ENCODE measurements at places on chromosomes 2 and 18.

DNA sequence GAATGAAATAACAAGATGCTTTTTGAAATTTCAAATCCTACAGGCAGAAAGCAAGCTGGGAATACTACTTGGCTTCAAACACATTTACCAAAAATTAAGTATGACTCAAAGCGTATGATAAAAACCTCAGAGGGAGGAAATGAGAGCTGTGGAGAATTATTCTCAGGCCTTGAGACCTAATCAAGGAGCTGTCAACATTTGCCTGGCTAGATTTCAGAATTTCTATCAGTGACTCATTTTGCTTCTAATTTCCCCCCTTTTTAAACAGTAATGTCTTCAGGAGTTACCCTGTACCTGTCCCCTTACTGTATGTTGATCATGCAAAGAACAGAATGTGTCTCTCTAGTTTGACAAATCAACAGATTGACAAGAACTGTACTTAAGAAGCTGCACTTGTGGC, 1324.5 kb upstream of the DDX18 start:
- no peak for DNase-seq

DNA sequence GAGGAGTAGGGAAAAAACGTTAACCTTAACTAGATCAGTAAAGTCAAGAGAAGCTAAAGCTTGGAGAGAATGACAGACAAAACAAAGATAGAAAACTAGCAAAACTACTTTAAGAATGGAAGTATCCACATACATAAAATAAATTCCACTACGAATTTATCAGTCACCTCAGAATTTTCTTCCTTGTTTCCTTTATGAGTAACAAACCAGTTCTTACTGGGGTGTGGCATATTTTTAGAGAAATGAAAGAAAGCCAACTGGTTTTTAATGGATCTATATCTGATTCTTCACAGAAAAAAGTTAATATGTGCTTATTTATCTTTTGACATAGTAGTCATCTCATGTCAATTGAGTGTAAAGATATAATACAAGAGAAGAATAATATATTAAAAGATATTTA, 2033.7 kb upstream of the CELF4 start:
- DNase-seq = no peak

GRCh38 chr2:98975611-98976010, 39.6 kb upstream of the CRACDL start:
- DNase-seq = no peak

- DNase-seq = no peak
These were observed 329.4 kb upstream of the RAB12 start for GRCh38 chr18:8279781-8280330.

DNA sequence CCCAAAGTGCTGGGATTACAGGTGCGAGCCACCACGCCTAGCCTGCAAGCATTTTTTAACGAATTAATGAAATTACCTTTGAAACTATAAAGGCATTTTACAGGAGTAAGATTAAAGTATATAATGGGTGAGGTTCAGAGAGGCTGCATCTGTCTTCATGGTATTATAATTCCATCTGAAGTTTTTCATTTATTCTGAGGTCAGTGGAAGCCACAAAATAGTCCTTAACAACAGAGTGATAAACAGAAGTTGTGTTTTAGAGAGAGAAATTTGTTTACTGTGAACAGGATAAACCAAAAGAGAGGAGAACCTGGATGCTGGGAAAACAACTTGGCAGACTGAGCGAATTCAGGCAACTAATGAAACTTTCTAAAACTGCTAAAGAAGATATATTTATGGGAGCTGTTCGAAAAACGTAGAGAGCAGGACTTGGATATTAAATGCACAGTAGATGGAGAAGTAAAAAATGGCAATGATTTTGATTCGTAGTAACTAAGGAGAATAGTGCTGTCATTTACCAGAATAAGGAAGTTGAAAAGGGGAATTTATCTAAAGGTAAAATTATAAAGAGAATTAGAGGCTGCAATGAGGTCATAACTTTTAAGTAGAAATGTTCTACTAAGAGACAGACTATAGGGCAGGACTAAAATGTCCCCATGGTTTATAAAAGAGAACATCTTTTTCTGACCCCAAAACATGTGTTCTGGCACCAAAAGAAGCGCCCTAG, 37.9 kb upstream of the ITGA4 start:
- DNase-seq = no peak

- DNase-seq = no peak
These were observed 433.5 kb upstream of the POU3F3 start for GRCh38 chr2:104420420-104420819.

All from right hindlimb (tissue), 1 donor.